HT1080 (cell line): ENCODE measurements at places on chromosomes 16 and 17.
A peak's percentile ranks its signal among the peaks of the same experiment; 100 is the strongest.

- no peak for DNase-seq
Measured at GRCh38 chr17:77735081-77735565, 223.4 kb upstream of the TNRC6C start.

GRCh38 chr17:50266384-50267073 is 7.7 kb upstream of the TMEM92 start:
- DNase-seq: peak; percentile 87

- DNase-seq: no peak
Measured at GRCh38 chr17:6160911-6161855, 91.0 kb downstream of the WSCD1 start.

DNA sequence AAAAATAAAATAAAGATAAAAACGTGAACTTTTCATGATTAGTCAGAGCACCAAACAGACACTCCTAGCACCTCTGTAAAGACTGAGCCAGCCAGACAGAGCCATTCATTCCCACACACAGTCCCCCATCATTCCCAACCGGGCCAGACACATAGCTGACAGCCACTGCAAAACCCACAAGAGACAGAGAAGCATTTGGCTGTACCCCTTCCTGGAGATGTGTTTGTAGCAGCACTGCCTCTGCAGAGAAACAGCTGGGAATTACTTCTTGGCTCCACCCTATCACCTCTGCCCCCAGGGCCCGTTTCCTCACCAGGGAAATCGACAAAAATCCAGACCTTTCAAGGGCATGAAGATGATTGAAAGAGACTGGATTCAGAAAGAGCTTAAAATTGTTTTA is 46.4 kb downstream of the MYH11 start:
- DNase-seq: no peak

- peak; percentile 85 for DNase-seq
Measured at GRCh38 chr17:3888343-3889171, 4.3 kb downstream of the CAMKK1 start.

- no peak for DNase-seq
Measured at GRCh38 chr17:45936610-45937009, 42.3 kb downstream of the MAPT start.

- no peak for DNase-seq
Measured at GRCh38 chr16:87202346-87202745, 114.8 kb downstream of the C16orf95 start.

- no peak for DNase-seq
Measured at GRCh38 chr17:56502120-56502654, 91.3 kb upstream of the NOG start.

GRCh38 chr17:17017343-17018014 is 24.8 kb upstream of the MPRIP start:
- DNase-seq: no peak

GRCh38 chr16:50740736-50741135 is 1.1 kb upstream of the CYLD start:
- DNase-seq: peak; percentile 11

GRCh38 chr16:69204172-69204571 is 17.2 kb downstream of the SNTB2 start:
- no peak for DNase-seq

DNA sequence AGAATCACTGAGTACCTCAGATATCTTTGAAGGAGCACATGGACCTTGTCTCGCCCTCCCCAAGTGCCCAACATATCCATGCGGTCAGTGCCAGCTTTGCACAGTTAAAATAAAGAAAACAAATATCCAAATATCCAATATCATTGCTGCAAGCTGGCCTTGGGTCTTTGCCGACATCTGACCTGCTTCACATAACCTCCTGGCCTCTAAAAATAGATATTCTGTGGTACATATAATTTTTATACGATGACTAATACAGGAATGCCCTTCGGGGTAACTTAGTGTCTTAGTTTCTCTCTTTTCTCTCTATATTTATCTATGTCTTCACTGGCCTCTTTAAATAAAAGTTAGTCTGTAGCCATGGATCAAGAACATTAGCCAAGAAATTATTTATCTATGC is 67.8 kb downstream of the MAF start:
- DNase-seq: no peak

GRCh38 chr16:88624977-88625576 is 13.3 kb upstream of the IL17C start:
- no peak for DNase-seq

- no peak for DNase-seq
Measured at GRCh38 chr17:20896153-20896649, 146.6 kb downstream of the USP22 start.

GRCh38 chr17:12133183-12133582 is 112.5 kb downstream of the MAP2K4 start:
- DNase-seq: no peak

DNA sequence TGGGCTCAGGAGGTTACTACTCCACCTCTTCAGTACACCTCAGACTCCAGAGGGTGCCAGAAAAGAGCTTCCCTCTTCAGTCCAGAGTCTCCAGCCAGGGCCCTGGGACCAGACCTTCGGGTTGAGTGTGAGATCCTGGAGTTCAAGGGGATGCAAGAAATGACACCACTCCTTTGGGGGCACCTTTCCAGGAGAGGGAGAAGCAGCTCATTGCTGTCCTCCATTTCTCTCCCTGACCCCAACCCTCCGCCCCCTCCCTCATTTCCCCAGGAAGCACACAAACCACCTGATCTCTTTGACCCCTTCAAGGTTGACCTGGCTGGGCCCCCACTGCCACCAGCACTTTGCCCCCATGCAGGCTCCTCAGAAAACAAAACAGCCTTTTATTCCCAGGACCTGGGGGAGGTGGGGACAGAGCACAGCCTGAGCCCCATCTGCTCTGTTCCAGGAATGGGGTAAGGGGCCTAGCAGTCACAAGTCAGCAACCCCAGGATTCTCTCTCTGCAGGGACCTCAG is 21.4 kb downstream of the CDH5 start:
- no peak for DNase-seq

DNA sequence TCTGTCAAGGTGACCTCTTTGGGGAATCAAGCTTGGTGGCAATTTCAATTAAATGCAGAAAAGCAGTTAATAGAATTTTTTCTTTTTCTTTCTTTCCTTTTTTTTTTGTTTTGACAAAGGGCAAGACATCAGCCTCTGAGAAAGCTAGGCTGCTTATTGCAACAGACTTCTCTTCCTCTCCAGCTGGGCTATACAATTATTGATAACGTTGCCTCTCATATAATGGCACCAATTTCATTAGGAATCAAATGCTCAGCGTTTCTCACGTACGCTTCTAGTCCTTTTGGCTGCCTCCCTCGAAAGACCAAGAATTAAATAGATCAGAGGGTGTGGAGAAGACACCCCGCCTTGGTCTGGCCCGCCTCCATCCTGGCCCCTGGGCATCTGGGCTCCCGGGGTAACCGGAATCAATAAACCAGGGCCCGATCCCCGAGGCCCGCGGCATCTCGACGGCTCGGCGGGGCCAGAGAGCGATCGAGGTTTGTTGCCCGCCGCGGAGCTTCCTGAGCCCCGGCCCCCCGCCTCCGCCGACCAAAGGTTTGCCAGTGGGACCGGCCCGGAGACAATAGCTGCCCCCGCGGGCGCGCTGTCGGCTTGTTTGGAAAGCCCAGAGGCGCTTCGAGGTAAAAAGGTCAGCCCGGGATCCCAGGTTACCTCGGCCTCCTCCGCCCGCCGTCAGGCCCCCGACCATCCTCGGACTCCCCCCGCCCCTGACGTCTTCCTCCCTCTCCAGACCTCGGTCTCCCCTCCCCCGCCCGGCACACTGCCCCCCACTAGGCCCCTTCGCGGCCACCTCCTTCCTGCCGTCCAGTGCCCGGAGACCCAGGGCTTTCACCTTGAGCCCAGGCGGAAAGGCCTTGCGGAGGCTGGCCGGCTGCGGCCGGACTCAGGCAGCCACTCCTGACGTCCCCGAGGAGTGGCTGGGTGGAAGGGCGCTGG is 3.9 kb downstream of the HOXB1 start:
- DNase-seq: no peak

GRCh38 chr17:38725066-38725465 is 5.1 kb upstream of the CISD3 start:
- no peak for DNase-seq

- no peak for DNase-seq
Measured at GRCh38 chr17:33266116-33266515, 27.0 kb downstream of the ASIC2 start.

DNA sequence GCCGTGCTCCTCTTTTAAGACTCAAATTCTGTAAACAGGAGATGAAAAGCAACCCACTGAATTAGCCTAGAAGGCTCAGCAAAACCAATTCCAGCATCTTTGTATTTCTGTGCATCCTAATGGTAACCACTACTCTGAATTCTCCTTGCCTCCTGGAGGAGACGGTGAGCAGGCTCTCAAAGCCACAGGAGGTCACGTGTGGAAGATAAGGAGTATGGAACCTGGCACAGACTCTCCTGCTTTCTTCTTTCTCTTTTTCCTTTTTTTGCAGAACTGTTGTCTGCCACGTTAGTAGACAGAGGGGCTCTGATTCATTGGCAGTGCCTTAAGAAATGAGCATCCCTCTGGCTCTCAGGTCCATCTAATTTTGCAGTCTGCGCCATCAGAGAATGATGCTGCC is 44.4 kb downstream of the VPS53 start:
- no peak for DNase-seq

DNA sequence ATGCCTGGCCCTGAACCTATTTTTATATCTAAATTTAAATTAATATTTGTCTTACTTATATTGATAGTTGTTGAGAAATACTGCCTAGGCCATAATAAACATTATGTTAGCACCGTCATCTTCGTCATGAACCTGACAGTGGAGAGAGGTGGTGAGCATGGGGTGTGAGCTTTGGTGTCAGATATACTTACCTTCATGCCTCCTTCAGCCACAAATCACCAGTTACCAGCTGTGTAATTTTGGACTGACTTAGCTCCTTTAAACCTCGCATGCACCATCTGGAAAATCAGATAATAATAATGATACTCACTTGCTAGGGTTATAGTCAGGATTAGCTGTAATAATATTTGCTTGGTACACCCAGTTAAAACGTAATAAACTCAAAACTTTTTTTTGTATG is 35.0 kb downstream of the SNX29 start:
- DNase-seq: no peak

GRCh38 chr16:63447121-63447520 is 1410.9 kb upstream of the CDH8 start:
- no peak for DNase-seq

- DNase-seq: peak; percentile 30
Measured at GRCh38 chr16:86158688-86159360, 259.9 kb downstream of the IRF8 start.

DNA sequence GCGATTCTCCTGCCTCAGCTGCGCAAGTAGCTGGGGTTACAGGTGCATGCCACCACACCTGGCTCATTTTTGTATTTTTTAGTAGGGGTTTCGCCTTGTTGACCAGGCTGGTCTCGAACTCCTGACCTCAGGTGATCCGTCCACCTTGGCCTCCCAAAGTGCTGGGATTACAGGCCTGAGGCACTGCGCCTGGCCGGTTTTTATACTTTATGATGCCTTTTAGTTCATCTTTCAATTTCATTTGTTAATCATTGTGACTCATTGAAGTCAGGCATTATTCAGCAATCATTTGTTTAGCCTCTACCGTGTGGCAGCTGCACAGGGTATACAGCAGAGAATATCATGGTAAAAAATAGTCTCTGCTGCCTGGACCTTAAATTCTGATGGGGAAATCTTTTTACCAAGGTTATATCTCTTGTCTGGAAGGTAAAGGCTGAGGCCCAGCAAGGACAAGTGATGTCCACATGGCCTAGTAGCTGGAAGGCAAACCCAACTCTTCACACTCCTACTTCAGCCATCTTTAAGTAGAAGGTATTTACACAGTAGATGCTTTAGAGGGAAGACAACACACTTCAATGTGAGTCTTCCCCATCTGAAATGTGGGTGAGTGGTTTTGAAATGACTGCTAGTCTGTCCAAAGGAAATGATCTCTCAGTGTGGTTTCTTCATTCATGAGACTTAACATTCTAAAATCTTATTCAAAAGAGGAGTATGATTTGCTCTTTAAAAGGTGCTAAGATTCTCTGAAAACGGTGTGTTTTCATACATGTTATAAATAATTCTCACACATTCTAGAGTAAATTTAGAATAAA is 2.4 kb downstream of the PRPSAP2 start:
- DNase-seq: no peak

DNA sequence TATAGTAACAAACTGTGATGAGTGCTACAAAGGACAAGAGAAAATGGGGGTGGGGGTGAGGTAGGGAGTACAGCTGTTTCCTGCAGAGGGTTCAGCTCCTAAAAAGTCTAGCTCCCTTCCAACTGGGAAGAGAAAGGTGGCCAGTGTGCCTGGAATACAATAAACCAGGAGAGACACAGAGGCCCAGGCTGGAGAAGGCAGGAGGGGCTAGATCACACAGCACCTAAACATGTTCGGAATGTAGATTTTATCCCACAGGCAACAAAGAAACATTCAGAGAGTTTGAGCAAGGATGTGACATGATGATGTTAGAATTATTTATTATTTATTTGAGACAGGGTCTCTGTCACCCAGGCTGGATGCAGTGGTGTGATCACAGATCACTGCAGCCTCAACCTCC is 10.2 kb downstream of the TEX2 start:
- DNase-seq: no peak

DNA sequence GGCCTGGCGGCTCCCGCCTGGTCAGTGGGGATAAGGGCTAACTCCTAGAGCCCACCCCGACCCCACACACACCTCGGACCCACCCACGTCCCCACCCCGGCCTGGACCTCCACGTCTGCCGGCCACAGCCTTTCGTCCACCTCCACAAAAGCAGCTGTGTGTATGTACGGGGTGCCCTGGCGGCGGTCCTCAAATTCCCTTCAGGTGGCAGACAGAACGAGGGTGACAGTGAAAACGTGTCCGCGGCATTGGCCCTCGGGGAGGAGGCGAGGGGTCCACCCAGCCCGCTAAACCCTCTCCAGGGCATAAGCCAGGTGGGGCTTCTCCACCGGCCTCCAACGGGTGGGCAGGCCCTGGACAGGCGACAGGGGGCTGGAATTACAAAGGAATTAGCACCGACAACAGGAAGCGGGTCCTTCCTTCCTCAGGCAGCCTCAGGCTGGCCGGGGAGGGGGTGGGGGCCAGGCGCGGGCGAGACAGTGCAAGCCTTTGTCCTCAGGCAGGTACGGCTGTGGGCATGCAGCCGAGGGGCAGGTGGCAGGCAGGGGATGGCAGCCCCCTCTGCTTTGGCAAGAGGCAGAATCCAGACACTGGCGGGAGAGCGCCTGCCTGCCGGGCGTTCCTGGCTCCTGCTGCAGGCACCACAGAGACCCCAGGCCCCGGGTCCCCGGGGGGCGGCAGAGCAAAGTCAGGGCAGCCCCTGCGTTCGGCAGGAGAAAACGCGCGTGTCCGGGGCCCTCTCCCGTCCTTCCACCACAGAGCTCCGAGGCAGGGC is 12.3 kb upstream of the PITPNA start:
- no peak for DNase-seq

DNA sequence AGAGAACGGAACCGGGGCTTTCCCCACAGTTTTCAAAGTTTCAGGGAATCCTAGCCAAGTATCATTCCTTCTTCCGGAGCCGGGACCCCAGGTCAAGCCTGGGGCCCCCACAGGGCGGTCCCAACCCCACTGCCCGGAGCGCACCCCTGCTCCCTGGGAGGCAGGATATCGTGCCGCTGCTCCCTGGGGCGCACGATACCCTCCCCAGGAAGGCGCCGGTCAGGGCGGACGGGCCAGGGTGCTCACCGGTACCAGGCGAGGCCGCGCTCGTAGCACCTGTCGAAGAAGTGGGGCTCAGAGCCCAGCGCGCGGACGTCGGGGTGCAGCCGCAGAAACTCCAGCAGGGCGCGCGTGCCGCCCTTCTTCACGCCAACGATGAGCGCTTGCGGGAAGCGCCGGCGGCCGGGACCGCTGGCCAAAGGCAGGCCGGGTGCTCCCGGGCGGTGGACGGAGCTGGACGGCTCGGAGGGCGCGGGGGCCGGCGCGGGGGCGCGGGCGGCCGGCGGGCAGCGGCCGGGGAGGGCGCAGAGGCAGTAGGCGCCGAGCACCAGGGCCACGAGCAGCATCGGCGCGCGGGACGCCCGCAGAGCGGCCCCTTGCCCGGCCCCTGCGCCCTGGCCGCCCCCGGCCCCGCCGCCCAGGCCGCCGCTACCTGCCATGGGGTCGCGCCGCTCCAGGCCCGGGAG is 407 bp downstream of the HS3ST6 start:
- DNase-seq: no peak
